ENCODE measurements at places on chromosomes 6 and 20.

DNA sequence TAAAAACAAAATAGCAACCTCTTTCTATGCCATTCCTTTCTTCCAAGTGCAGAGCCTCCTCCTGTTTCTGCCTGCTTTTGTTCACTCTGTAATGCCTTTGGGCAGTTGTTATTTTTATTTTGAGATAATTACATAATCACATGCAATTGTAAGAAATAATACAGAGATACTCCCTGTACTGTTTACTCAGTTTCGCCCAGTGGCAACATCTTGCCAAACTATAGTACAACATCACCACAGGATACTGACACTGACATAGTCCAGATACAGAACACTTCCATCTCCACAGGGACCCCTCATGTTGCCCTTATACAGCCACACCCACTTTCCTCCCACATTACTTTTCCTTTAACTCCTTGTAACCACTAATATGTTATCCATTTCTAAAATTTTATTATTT lies 59.7 kb downstream of the BANF2 start:
- DNase-seq: no peak

DNA sequence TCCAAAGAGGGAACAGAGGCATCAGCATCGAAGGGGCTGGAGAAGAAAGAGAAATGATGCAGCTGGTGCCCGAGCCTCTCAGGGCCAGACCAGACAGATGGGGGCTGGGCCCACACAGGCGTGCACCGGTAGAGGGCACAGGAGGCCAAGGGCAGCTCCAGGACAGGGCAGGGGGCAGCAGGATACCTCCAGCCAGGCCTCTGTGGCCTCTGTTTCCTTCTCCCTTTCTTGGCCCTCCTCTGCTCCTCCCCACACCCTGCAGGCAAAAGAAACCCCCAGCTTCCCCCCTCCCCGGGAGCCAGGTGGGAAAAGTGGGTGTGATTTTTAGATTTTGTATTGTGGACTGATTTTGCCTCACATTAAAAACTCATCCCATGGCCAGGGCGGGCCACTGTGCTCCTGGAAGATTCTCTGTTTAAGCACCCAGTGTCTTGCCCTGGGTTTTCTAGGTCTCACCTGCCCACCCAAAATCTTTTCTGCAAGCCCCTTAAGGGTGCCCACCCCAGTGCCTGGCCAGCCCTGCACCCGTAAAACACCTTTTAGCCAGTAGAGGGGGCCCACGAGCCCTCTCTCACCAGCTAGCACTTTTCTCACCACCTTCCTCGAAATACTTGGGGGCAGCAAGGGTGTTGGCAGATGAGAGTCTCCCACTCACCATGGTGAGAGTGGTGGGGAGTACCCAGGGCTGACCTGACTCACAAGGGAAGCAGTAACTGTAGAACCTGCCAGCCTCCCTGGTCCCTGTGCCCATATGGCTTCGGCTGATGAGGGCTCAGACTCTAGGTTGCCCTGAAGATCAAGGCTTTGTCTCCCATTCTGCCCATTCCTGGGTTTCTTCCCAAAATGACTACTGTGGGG lies 35.7 kb upstream of the ID1 start:
- no peak for DNase-seq

DNA sequence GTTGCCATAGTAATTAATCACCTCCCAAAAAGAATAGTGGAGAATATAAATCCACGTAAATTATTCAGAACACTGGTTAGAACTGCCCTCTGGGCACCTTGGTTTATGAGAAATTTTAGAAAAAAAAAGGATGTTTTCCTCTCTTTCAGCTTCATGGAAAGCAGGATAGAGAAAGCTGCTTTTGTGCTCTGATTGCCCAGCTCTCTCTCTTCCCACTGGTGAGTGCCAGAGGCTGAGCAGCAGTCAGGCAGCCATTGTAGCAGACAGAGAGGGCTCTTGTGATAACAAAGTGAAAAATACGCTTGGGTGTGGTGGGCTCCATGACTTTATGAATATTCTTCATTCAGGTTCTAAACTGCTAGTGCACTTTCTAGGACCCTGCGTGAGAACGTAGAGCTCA lies 26.4 kb downstream of the SLC35F1 start:
- DNase-seq: no peak

GRCh38 chr20:43096126-43096930 lies 93.4 kb downstream of the PTPRT start:
- no peak for DNase-seq

DNA sequence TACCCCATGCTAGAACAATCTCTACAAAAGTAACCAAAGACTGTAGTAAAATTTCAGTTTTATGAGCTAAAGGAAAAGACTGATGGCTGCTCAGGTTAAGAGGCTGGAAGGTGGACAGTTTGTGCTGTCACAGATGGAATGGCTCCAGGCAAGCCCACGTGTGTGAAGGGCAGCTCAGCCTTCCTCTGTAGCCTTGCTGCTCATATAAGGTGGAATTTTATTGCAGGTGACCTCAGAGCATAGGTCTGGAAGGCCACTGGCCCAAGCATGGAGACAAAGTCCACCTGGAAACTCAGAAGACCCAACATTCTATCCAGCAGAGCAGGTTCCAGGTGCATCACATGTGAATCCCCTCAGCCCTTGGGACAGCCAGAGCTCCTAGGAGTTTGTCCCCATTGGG lies 53.6 kb downstream of the KAT14 start:
- no peak for DNase-seq

- no peak for DNase-seq
These were observed 40.2 kb downstream of the CNBD2 start for GRCh38 chr20:36008461-36009035.

DNA sequence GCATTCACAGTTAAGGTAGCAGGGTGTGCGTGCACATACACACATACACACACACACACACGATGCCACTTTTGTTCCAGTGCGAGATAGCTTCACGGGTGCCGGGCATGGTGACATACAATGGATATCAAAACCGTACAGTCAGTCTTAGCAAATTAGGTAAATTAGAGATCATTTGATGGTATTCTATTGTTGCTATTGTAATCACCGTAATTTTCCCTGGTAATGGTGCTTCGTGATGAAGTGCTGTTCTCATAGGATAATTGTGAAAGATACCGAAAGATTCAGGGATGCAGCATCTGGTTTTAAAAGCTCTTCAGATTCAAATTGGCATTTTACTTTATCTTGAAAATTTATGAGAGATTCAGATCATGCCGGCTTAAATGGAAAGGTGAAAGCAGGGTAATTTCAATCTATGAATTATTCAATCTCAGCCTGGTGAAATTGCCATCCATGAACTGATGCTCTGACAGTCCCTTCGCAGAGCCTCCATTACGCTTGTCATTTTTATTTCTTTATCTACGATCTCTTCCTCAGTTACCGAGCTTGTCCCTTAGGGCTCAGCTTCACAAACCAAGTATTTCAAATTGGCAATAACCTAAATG lies 71.3 kb upstream of the SOX4 start:
- no peak for DNase-seq

GRCh38 chr6:98054453-98054852 lies 771.4 kb upstream of the MMS22L start:
- DNase-seq: no peak

DNA sequence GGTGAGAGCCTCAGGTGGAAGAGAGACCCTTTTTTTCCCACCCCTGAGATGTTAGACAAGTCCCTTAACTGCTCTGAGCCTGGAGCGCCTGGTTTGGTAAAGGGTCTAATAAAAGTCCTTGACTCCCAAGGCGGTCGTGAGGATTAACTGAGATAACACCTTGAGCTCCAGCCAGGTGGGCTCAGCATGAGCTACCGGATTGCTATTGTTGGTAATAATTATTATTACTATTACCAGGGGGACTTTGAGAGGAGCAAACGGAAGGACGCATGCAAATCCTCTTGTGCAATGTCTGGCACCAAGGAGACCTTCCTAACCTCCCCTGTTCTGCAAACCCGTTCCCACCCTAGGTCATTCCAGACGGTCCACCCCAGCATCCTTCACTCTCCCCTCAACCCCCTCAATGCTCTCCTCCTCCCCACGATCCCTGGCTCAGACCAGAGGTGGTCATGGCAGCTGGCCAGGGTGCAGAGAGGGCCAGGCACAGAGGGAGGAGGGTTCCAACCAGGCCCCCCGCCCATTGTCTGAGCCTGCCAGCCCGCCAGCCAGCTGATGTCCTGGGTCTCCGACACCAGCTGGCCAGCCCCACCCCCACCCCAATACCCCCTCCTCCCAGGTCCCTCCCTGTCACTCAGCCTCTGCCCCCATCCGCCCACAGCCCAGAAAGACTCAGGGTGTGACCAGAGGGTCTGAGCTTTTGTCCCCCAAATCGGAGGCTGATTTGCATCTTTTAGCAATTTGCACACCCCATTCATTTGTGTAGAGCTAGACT lies 14.3 kb upstream of the CBFA2T2 start:
- DNase-seq: no peak

DNA sequence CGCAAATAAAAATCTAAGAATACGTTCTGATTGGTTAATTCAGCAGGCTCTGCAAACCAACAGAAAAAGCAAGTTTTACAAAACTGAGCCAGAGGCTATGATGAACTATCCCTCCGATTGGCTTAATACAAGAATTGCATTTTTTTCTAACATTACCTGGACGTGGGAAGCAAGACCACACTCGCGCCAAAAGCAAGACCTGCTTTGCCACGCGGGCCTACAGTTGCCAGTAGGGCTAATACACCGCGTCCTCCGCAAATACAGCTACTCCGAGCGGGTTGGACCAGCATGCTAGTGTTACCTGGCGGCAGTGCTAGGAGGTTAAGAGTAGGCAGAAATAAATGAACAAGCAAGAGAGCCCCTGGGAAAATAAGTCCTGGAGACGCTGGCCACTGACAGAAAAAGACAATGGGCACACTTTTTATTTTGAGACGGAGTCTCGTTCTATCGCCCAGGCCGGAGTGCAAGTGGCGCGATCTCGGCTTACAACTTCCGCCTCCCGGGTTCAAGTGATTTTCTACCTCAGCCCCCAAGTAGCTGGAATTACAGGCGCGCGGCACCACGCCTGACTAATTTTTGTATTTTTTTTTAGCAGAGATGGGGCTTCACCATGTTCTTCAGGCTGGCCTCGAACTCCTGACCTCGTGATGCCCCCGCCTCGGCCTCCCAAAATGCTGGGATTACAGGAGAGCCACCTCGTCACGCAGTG lies 131.9 kb upstream of the BTN3A2 start:
- DNase-seq: no peak

DNA sequence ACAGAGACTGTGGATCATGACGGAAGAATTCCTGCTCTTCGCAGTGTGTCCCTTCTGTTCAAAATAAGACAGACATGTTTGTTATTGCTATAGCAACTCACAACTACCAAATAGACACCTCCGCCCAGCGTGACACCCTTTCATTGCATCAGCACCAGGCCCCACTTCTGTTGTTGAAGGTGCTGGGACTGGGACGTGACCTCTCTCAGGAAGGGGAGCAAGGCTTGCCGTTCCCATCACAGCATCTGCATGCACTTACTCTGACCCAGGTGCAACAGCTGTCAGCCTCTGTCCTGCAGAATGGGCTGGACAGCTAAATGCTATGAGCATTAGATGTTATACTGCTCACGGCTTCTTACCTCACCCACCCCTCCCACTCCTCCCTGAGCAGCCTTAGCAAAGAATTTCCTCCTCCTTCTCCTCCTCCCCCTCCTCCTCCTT lies 94.1 kb downstream of the DACT2 start:
- no peak for DNase-seq

DNA sequence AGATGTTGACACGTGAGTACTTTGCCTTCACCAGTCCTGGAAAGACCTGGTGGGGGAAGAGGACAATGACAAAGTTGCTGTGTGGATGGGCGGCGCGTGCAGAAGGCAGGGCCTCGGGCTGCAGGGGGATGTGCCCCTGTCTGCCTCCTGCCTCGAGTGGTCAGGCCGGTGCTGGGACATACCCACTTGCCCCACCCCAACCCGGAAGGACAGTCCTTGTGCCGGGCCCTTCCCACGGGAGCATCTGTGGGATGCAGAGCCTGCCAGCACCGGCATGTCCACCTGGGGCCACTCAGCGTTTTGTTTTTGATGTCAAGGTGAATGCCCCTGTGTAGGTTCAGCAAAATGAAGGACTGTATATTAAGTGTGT lies 60.5 kb upstream of the BHLHE23 start:
- DNase-seq: no peak

- DNase-seq: no peak
These were observed 46.7 kb downstream of the TIAM2 start for GRCh38 chr6:155041741-155042279.

DNA sequence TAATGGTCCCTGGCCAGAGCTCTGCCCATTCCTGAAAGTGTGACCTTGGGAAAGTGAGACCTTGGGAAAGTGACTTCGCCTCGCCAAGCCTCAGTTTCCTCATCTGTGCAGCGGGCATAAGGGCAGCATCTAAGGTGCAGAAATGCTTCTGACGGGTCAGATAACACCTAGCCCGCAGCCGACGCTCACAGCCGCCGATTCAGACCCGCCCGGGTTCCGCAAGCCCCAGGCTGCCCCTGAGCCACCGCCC lies 486 bp downstream of the FKBP1A start:
- no peak for DNase-seq

DNA sequence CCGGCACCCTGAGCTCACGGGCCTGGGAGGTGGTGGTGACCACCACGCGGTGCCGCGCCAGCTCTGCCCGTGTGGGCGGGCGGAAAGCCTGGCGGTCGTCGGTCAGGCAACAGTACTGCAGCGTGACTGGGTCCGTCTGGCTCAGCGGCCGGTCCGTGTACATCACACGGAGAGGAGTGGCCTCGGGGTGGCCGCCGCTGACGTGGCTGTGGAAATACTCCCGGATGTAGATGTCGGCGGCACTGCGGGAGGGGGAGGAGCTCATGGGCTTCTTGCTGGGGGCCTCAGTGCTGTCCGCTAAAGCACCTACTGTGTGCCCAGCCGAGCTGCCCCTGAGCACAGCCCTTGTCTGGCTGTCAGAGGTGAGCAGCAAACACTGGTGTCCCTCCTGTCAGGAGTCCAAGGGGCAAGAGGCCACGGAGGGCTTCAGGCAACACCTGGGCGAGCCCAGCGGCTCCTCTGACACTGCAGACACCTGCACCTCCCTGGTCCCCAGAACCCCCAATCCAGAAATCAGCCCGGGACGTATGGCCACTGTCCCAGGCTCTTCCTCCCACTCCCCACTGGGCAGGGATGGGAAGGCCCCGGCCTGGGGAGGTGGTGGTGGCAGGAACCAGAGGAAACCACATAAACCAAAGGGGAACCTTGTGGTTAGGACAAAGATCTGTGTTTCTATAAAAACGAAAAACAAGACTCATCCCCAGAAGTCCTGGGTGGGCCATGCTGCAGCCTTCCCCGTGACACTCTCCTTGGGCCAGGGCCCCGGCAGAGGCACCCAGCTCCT lies 6.5 kb downstream of the HELZ2 start:
- DNase-seq: no peak

Measured in cortex of kidney (tissue), 1 donor.